ENCODE measurements at places on chromosomes 3 and 15. TPM values are rescaled to one million over a fixed set of nuclear protein-coding genes. Genes with fewer than 3 reads are reported as not detected.

CNTN4 gene
- total RNA-seq: 97.0 TPM

TCF12 gene
- total RNA-seq: 314 TPM

LZTFL1 gene
- total RNA-seq: 7.5 TPM

C15orf62 gene
- total RNA-seq: not detected

ARPP21 gene
- total RNA-seq: not detected

SCN5A gene
- total RNA-seq: not detected

C3orf33 gene
- total RNA-seq: not detected

HYAL1 gene
- 5.4 TPM for total RNA-seq

SLC7A14 gene
- 2.4 TPM for total RNA-seq

GRCh38 chr3:50138266-50139200, 16.6 kb upstream of the SEMA3F start:
- DNase-seq: peak; percentile 73

GRCh38 chr3:177441813-177442646, 244.7 kb upstream of the TBL1XR1 start:
- no peak for DNase-seq

DNA sequence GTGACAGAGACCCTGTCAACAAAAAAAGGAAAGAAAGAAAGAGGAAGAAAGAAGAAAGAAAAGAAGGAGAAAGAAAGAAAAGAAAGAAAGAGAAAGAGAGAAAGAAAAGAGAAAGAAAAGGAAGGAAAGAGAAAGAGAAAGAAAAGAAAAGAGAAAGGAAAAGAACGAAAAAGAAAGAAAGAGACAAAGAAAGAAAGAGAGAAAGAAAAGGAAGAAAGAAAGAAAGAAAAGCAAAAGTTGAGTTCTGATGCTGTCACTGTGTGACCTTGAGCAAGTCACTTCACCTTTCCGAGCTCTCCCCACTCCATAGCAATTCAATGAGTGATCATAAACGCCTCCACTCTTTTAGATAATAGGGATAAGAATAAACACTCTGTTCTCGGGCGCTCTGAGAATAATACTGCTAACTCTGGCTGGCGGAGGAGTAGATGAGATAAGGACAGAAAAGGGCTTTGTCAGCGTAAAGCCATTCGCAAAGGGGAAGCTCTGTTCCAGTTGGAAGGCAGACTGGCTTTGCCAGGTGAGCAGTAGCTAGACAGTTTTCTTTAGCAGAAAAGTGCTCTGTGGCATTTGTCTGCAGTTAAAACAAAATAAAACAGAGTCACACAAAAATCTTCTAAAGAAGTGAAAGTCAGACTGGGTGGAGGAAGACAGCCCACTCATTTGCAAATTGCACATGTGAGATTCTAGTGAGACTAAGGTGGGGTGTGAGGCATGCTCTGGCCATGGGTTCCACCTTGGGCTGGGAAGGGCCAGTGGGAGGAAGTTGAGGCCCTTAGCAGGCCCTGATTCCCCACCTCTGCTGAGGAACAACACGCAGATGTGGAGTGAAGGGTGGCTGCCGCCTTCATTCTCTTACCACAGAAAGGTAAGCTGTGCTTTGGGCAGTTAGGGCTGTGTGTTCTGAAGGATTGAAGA, 9.6 kb upstream of the FLNB start:
- peak; percentile 77 for DNase-seq

- no peak for DNase-seq
Measured at GRCh38 chr3:153835540-153835939, 285.6 kb upstream of the ARHGEF26 start.

DNA sequence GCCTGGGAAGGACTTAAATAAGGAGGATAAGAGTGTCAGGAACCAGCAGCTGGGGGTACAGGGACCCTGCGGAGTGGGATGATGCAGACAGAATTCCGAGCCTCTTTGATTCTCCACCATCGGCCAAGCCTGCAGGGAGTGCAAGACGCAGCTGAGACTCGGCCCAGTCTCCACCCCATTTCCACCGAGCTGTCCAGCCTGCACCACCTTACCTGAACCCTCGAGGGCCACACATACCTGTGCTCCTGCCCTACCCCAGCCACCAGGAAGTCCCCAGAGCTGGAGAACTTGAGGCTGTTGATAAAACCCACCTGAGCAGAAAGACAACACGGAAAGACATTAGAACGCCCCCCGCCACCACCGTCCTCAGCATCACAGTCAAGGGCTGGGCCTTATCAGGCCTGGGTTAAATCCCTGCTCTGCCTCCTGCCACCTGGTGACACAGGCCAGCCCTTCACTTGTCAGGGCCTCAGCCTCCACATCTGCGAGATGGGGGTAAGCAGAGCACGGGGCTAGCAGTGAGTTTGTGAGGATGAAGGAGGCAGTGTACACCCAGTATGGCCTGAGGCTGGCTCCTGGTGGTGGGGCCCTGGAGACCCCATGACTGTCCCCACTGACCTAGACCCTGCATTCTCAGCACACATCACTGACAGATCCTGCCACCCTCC, 8.1 kb downstream of the RRP9 start:
- DNase-seq: no peak

DNA sequence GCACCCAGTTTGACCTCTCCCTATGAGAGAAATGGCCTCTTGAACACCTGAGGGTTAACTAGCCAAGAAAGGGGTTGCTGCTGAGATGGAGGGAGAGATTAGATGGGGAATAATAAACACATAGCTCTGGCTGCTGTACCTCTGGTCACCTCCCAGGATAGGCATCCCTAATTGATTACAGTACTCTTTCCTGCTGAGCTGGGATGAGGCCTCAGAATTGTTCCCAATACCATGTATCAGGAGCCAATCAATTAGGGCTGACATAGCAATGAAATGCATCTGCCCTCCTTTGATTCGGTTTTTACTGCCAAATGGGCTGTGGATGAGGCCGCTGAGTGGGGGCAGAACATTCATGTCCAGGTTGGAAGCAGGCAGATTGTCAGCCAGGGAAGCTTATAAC, 339.4 kb upstream of the SLCO3A1 start:
- DNase-seq: no peak

GRCh38 chr3:125125821-125126245, 70.0 kb upstream of the HEG1 start:
- no peak for DNase-seq

- DNase-seq: no peak
Measured at GRCh38 chr3:115340586-115340985, 193.5 kb upstream of the ZBTB20 start.

DNA sequence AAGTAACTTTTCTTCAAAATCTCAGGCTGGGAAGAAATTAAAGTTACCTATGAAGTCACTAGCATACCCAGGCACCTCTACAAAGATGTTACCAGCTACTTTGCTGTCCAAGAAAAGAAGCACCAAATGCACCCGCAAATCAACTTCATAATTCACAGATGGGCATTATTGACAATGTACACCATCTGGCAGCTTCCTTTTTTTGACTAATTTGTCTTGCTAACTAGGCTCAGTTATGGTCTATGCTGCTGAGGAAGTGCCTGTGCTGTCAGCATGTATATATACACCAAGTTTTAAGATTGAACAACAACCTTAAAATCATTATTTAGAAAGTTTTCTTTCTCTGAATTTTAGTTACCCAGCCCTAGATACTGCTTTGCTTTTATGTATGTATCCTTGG, 93.8 kb downstream of the NSUN3 start:
- DNase-seq: no peak

GRCh38 chr15:81643771-81644170, 269.8 kb upstream of the TMC3 start:
- no peak for DNase-seq

GRCh38 chr3:32502118-32502945, at the start of gene CMTM6:
Gene CMTM6 (minus strand): TSS chr3:32502852. CDS start chr3:32502745, 107 bp downstream.
- peak; percentile 93 for DNase-seq

GRCh38 chr3:42052132-42052483, 39.0 kb upstream of the TRAK1 start:
- DNase-seq: no peak

DNA sequence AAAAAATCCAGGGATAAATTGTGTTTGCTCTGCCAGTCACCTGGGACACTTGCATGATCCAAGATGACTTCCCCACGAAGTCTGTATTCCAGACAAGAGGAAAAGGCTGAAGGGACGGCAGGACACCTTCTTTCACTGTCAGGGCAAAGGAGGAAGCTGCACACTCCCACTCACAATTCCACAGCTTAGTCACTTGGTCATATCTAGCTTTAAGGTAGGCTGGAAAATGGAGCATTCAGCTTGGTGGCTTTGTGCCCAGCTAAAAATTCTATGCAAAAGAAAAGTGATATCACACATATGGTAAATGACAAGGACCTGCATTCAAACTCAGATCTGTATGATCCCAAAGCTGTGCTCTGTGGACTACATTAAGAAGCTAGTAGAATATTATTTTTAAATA, 109.2 kb upstream of the TPM1 start:
- no peak for DNase-seq

DNA sequence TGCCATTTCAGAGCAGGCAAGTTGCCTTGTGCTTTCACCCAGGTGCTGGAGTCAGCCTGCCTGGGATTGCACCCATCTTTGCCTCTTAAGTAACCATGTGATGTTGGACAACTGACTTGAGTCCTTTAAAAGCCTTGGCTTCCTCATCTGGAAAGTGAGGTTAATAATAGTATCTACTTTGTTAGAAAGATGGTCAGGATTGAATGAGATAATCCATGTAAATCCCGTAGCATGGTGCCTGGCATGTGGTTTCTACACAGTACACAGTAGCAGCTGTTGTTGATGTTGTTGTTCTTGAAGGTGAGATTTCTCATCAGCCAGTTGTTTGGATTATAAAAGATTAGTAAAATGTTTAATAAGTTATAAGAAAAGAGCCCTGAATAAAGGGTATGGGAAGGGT, 48.8 kb downstream of the PSMD6 start:
- DNase-seq: no peak

- peak; percentile 86 for DNase-seq
Measured at GRCh38 chr3:14461748-14462324, 59.4 kb downstream of the SLC6A6 start.

DNA sequence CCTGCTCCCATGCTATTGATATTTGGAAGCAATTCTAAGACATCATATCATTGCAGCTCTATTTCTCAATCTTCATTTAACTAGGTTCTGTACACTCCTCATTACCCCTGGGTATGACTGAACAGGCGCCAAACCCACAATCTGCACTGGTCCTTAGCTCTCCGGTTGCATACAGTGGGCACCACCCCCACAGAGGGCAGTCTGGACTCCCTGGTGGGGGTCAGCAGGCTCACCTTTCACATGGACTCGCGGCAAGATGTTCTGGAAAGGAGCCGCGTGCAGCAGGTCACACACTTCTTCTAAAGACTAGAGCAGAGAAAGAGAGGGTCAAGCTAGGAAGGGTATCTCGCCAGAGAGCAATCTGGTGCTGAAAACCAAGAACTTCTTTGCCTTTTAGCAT, 36.5 kb downstream of the NIPA2 start:
- DNase-seq: no peak

GRCh38 chr15:66681395-66681794, 20.6 kb upstream of the SMAD6 start:
- no peak for DNase-seq

DNA sequence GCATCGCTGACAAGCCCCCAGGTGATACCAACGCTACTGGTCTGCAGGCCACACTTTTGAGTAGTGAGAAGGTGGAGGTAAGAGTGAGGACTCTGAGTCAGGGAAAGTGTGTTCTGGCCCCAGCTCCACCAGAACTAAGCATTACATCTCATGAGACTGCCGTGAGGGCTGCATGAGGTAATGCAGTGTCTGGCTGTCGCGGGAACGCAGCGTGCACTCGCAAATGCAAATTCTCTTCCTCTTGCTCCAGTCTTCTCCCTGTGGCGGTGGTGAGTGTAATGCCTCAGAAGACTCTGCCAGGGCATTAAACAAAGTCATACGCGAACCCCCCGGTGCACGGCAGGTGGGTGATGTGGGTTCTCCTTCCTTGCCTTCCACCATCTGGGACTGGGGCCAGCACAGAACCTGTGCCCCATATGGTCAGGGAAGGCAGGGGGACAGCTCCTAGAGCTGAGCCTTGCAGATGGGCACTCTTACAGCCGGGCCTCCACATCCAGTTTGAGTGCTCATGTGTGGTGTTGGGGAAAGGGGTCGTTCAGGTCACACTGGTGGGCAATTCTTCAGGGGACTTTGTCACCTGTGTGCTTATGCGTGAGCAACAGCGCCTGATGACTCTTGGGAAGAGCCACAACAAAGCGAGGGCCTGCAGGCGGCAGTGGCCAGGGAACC, 175.8 kb downstream of the XXYLT1 start:
- DNase-seq: peak; percentile 56

DNA sequence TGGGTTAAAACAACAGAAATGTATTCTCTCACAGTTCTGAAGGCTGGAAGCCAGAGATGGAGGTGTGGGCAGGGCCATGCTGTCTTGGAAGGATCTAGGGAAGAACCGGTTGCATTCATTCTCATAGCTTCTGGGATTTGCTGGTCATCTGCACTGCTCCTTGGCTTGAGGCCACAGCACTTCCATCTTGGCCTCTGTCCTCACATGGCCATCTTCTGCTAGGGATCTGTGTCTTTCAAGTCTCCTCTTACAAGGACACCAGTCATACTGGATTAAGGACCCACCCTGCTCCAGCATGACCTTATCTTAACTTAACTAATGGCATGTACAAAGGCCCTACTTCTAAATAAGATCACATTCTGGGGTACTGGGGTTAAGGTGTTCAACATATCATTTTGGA, 47.7 kb downstream of the RPLP1 start:
- DNase-seq: no peak
